ENCODE measurements at places on chromosomes 5 and 9.
A peak's percentile ranks its signal among the peaks of the same experiment; 100 is the strongest.

DNA sequence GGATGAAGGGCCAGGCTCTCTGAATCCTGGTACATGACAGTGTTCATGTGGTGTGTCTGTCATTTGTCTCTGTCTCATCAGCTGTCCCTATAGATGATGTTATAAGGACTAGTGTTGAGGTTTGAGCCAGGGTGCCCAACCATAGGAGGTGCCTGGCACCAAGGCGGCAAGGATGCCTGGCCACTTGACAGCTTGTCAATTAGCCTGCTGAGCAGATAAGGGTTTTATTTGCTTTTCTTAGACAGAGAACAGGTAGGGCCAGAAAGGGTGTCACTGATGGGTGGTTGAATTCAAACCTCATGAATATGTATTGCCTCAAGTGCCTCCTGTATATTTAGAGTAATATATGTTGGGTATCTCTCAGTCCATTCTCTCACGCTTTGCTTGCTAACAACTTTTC lies 30.1 kb upstream of the AUH start:
- DNase-seq = no peak

DNA sequence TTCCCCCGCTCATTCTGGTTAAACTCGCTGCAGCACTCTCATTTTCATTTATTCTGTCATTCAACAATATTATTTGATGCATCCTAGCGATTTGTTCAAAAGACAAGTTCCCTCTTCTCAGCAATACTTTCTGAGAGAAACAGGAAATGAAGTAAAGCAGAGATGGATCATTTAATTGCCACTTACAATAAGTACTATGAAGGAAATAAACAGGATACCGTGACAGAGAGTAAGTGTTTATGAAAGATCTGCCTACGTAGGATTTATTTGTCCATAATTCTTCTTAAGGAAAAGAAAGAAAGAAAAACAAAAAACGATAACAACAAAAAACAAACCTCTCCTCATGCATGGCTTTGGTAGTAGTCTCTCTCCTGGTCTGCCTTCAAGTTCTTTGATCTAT lies 406.8 kb upstream of the ZNF608 start:
- no peak for DNase-seq

GRCh38 chr5:59753599-59753998 lies 139.9 kb downstream of the PDE4D start:
- DNase-seq = no peak

DNA sequence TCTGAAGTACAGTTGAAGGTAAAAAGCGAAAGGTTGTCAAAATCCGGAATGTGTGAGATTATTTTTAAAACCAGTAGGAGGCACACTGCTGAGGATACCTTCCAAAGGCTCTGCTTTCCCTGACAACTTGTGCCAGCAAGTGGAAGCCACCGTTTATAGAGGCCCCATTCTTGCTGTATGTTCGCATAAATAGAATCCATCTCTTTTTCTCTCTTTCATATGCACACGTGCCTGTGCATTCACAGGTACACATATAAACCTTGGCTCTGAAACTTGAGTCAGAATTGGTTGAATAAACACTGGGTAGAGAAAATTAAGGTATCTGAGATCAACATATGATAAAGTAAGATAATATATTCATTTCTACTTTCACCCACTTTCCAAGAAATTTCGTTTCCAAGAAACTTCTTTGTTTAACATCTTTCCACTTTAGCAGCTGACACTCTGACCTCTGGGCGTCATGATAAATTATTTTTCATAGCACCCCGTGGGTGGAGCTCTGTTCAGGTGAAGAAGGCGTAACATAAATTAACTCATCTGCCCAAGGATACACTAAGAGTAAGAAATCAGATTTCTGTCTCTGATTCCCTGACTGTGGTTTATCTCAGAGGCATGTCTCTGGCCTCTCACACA lies 63.7 kb upstream of the RICTOR start:
- no peak for DNase-seq

DNA sequence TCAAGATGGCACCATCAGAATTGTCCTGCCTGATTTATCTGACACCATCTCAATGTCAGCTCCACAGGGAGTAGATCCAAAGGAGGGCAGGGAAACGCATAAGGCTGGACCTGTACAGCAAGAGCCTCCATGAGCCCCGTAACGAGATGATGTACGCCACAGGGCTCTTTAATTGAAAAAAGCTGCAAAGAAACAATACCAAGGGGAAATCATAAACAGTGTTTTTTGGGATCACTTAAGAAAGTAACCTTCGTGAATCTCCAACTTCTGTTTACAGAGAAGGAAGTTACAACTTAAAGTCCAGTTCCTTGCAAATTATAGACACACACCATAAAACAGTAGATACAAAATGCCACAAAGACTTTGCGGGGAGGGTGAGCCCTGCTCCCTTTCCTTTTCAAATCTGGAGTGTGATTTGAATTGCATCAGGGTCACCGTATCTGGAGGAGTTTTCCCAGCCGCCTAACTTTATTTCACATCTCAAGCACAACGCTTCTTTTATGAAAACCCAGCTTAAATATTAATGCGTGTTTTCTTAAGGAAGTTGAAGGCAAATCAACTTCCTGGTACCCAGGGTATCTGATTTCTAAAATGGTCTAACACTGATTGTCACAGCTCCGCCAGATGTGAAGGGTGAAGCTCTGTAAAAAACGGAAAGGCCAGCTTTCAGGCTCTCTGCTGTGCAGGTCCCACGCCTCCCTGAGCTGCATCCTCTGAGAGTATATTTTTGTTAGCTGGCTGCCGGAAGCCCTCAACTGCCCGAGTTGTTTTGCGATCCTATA lies 88.9 kb downstream of the EBF1 start:
- DNase-seq = peak; percentile 74

DNA sequence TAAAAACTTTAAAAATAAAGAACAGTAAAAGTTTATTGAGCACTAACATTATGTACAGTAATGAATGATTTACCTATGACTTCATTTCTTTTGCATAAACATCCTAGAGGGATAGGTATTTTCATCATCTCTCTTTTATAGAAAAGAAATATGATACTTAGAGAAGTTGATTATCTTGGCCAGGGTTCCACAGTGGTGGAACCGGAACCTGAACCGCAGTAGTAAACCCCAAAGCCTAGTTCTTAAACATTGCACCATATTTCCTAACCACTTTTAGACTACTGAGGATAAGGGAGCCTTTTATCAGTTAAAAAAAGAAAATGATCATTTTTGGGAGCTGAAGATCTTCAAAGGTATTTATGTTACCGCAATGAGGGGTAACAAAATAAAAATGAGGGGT lies 205.7 kb upstream of the SGCD start:
- peak; percentile 4 for DNase-seq

DNA sequence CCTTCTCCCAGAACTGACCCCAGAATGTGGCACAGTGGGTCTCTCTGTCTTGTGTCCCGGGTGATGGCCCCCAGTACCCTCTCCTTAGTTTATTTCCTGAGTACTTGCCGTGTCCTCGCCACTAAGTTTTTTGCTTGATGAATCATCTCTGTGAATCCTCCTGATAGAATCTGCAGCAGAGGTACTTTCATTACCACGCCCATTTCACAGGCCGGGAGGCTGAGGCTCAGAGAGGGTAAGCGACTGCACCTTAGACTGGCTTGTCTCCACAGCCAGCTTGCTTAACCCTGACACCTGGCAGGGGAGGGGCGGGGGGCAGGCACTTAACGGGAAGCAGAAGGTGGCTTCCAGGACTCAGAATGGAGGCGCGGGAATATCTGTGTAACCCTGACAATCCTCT lies 7.9 kb upstream of the IER5L start:
- no peak for DNase-seq

GRCh38 chr5:95713960-95714710 lies 17.0 kb upstream of the RHOBTB3 start:
- no peak for DNase-seq

DNA sequence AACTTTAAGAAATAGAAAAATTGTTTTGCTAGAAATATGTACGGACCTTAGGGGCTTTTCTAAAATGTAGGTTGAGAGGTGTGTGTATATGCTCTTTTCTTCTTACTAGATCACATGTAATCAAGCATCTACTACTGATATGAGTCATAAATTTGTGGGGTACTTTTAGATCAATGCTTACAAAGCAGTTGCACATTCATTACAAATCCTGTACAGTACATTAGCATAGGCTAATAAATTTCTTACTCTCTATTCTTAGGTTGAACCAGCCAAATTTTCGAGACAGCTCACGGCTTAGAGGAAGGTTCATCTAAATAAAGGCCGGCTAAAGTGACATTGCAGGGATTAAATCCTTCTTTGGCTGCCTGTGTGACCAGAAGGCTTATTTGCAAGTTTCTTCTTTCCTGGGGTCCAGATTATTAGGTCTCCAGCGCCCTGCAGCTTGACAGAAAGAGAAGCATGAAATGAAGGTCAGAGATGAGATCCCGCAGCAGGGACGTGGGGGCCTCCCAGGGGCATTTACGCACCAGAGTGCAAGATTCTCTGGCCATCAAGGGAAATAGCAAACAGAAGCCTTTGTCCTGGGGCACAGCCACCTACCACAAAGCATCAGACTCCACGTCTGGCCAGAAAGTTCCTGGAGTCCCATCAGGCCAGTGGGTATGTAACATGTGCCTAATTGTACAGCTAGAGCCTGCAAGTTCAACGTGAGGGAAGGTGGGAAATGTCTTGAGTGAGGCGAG lies 53.0 kb downstream of the NIM1K start:
- DNase-seq = no peak

DNA sequence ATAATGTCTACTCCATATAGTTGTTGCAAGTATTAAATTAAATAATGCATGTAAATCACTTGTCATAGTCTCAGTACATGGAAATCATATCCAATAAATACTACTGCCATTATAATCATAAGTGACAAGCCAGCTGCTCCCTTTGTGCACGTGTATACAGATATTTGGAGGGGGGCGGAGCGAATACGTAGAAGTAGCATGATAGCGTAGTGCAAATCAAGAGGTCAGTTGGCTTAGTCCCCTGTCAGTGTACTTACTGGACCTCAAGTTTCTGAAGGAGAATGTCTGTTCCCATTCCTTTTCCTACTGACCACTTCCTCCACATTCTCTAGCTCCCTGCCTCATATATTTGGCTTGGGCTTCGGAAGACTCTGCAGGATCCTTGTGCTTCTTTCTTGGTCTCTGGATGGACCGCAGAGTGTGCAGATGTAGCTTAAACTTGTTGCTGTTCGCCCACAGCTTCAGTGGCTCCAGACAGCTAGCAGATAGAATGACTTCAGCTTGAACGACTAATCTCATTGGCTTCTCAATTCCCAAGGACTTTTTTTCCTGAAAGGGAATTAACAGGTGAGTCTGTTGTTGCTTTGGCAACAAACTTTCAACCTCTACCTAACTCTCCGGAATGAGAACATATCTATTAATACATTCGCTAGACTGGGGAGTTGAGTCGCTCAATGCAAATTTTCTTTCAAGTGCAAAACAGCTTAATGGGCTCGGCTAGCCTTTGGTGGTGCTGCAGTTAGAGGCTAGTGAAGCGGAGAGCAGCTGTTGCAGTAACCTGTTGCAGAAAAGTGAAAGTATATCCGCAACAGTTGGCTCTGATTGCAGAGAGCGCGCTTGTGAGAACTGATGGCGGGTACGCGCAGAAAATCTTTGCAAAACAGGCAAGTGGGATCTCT lies at the start of gene PCDHB1:
PCDHB1 (plus strand) TSS at position 753 of the 899 bp plus-strand sequence; CDS start at position 850, 97 bp downstream.
- no peak for DNase-seq

DNA sequence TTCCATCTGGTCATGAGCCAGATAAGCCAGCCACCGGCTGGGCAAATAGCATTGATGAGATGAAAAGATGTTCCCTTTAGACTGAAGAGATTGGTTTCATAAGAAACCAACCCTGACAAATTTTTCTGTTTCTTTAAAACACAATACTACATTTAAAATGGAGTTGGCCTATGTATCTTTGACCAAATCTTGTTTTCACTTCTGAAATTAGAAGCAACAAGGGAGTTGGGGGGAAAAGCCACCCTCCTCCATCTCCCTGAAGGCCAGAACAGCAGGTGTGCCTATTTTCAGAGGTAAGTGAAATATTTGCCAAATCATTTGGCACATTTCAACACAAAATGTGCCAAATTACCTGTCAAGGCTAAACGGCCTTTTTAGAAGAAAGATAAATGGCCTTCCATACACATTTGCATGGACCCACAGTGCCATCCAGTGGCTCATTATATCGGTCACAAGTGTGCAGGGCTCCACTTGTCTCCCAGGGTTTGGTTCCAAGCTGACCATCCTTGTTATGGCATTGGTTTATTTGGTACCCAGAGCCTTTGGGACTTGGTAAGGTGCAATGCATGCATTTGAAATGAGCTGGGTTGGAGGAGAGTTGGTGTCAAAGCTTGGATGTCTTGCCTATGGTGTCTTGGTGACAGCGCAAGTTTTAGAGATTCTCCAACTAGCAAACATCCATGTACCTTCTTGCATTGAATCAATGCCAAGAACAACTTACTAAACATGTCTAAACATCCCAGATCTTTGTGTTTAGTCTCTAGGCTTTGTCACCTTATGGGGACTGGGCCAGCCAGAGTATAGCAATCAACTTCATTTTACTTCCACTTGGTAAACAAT lies 372.0 kb upstream of the KIF2A start:
- peak; percentile 49 for DNase-seq

DNA sequence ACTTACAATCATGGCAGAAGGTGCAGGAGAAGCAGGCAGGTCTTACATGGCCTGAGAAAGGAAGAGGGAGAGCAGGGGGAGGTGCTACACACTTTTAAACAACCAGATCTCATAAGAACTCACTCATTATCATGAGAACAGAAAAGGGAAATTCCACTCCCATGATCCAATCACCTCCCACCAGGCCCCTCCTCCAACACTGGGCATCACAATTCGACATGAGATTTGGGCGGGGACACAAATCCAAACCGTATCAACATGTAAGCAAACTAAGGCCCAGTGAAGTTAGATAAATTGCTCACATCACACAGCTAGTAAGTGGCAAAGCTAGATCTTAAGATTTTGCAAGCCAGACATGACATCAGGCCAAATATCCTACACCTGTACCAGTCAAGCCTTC lies 48.3 kb upstream of the RIC1 start:
- DNase-seq = no peak

DNA sequence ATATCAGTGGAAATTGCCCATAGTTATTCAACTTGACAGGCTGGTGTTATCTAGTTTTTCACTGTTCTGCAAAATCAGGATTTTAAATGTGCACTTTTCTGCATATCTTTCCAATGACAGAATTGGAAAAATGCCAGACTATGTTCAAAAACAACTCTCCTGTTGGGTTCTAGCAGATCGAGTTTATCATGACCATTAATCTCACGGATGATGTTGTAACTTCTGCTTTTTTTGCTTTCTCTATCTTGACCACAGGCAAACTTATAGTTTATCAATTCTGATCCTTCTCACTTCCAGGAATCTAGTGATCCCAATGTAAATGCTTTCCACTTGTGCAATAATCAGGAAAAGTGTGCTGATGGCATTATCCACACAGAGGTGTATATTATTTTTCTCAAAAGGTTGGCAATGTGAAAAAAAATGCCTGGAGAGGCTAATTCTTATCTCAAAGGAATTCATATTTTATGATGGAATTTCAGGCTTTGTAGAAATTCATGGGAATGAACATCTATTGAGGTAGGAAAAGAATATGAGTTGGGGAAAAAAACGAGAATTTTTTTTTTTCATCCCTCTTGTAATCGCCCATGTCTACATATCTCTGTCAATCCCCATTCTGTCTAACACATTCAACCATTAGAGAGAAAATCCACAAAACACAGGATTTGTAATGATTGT lies 73.6 kb upstream of the DAB2 start:
- DNase-seq = peak; percentile 52

GRCh38 chr5:111765613-111766571 lies 8.9 kb upstream of the NREP start:
- DNase-seq = no peak

Measured in astrocyte of the spinal cord (primary cell).